ENCODE measurements at places on chromosomes 16 and 17.

DNA sequence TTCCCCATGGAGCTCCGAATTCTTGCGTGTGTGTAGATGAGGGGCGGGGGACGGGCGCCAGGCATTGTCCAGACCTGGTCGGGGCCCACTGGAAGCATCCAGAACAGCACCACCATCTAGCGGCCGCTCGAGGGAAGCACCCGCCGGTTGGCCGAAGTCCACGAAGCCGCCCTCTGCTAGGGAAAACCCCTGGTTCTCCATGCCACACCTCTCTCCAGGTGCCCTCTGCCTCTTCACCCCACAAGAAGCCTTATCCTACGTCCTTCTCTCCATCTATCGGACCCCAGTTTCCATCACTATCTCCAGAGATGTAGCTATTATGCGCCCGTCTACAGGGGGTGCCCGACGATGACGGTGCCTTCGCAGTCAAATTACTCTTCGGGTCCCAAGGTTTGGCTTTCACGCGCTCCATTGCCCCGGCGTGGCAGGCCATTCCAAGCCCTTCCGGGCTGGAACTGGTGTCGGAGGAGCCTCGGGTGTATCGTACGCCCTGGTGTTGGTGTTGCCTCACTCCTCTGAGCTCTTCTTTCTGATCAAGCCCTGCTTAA lies 617 bp upstream of the SENP3 start:
- no peak for DNase-seq

DNA sequence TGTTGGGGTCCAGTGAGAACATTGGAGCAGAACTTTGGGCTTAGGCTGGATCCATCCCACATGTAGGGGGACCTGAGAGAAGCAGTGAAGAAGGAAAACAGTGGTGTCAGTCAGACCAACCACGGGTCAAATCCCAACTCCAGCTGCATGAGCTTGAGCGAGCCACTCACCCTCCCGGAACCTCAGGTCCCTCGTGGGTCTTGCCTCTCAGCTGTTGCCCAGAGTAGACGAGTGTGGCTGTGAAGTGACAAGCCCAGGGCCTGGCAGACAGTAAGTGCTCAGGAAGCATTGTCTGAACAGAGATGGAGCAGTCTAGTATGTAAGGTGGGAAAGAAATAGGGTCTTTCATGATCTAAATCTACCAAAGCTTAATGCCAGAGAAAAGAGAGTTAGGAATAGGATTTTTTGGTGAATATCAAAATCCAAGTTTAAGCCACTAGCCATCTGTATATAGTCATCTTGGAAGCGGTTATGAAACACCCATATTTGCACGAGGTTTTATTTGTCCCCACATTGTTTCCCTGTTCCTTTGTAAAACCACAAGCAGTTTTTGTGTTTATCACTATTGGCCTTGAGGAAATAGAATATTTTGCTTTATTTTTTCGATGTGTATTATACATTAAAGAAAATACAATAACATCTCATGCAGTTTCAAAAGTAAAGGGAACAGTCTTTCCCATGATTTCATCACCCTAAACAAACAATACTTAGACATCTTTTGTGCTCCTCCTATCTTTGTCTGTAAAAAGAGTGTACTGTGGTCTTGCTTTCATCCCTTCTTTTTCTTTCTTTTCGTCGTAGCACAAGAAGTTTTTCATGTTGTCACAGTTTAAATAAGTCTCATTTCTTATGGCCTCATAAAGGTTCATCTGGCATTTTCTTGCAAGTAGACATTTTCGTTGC lies 112.0 kb downstream of the CLEC16A start:
- no peak for DNase-seq

- no peak for DNase-seq
Measured at GRCh38 chr17:61783556-61784304, 79.6 kb downstream of the BRIP1 start.

DNA sequence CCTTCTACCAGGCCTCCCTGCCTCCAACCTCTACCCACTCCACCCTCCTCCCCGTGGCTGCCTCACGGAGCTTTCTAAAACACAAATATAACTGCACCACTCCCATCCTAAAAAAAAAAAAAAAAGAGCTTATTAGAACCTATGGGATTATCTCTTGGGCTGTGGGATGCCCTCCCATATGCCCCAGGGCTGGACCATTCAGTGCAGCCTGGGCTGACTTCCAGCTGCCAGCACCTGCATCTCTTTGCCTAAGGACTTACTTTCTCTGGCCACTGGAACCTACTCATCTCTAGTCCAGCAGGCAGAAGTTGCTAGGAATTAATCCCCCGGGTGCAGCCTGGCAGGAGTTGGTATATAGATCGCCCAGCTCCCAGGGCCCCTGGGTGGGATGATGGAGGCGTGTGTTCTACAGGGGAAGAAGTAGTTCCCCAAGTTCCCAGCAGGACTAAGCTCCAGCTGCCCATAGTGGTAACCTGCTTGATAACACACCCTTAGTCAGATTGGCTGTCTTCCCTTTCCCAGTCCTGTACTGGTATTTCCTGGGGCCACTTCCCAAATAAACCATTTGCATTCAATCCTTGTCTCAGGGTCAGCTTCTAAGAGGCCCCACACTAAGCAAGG lies 10.3 kb downstream of the MPP3 start:
- DNase-seq: no peak

DNA sequence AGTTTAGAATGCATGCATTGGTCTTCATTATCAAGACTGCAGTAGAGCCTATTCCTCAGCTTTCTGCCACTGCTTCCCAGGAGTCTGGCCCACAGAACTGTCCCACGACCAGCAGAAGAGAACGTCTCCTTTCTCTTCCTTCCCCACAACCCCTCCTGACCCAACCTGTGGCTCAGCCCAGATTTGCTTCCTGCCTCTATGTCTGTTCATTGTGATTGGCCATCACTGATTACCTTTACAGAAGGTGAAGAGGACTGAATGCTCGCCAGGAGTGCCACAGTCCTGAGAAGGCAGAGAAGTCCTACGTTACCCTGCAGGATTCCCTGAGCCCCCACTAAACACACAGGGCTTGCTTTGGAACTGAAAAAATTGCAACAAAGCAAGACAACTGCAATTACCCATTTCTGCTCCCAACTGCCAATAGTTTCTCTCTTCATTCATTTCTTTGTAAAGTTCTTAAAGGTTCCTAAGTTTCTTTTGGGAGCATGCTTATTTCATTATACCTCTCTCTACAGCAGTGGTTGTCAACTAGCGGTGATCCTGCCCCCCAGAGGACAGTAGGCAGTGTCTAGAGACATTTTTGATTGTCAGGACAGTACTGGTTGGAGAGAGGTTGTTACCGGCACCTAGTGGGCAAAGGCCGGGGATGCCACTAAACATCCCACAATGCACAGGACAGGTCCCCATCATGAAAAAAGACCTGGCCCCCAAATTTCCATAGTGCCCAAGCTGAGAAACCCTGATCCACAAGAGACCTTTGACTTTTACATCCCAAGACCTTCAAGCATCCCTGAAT lies 4.5 kb upstream of the NAT9 start:
- no peak for DNase-seq

DNA sequence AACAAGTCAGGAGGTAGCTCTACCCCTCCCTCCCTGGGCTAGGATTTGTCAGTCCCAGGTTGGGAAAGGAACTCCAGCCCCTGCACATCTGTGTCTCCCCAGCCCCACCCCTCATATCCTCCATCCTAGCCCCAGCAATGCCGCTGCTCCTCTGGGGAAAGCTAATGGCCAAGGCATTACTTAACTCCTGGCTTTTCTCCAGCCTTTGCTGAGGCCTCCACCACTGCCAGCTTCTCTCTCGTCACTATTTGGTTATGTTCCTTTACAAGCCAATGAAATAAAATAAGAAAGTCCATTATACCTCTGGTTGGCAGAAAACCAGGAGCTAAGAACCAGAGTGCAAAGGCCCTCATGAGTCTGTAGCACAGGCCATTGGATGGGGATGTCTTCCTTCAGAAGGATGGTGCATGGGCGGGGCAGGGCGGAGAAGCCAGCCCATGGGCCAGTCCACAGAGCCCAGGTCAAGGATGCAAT lies 171.0 kb downstream of the CCDC182 start:
- DNase-seq: no peak

- no peak for DNase-seq
Measured at GRCh38 chr17:76274112-76274956, 9.2 kb downstream of the UBALD2 start.

GRCh38 chr17:1730326-1731193 lies 6.1 kb downstream of the WDR81 start:
- DNase-seq: no peak

Measured in AG09309 (cell line).